ENCODE measurements at places on chromosomes 16 and 17.

DNA sequence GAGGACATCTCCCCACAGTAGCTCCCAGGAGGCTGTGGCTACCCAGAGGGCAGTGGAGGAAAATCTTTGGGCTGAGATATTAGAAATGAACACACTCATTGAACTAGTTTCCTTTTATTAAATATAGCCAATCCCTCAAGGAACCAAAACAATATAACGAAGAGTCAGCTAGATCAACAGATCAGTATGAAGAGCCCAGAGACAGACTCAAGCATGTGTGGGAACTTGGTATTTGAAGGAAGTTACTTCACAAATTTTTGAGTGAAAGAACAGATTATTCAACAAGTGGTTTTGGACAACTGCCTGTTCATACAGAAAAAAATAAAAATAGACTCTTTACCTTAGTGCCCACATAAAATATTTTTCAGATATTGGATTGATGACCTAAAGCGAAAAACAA lies 183.6 kb upstream of the PMFBP1 start:
- no peak for DNase-seq

DNA sequence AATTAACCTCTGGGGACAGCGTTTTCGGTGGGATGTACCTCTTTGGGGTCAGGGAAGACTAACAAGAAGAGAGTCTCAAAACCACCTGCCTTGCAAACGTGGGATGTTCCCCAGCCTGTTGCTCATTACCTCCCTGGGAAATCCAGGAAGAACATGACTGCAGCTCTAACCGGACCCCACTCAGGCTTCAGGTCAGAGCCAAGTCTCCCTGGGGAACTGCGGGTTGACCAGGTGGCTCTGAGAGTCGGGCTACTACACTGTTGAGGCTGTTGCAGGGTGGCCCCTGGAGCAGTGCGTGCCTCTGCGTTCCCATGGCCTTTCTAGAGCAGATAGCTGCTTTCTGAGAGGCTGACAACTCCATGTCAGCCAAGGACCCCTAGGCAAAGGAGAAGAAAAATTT lies 309.1 kb downstream of the FOXL1 start:
- DNase-seq = no peak

- peak; percentile 21 for DNase-seq
Observed at GRCh38 chr16:50841081-50841886, 99.4 kb downstream of the CYLD start.

DNA sequence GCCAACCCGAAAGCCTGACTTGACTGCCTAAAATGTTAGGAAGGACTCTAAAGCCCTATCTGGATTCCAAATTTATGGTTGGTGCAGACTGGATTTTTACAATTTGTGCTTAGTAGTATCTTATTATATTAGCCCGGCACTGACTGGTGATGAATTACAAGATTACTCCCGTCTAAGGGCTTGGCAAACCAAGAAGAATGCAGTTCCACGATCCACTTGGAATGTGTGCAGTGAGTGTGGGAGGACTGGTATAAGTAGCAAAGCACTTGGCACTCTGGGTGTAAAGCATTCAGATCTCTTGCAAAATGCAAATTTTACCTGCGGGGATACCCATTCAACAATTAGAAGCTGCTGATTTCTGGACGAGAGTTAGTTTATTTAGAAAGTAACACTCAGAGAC lies 539.4 kb downstream of the MAF start:
- no peak for DNase-seq

DNA sequence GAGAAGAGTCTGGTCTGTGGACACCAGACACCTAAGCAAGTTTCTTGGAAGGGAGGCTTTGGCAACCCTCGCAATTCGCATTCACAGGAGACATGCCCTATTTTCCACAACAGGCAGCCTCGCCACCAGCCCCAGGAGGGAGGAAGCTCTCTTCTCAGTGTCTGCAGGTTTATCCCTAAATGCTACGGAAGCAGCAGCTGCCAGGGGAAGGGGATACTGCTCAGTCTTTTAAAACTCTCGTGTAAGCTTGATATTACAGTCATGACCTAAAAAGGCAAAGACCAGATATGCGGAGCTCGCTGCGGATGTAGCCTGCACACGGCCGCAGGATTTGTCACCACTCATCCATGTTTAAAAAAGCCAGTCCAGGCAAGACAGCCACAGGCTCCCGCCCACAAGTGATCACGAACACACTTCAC lies 159.2 kb upstream of the RPH3AL start:
- DNase-seq = no peak

DNA sequence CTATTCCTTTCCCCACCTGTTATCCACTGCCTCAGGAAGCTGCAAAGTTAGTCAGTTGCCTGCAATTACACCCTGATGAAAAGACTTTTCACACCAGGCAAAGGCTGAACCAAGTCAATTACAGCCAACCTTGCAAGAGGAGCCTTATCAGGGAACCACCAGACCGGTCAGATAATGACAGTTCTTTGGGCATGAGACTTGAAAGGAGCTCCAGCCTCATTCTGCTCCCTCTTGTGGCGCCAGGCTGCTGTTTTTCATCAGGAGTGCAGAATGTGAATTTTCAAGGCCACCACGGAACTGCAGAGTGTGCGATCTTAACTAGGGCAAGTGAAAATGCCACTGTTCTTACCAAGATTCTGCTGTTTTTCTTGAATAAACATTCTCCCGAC lies 22.5 kb downstream of the DNAI2 start:
- peak; percentile 31 for DNase-seq

DNA sequence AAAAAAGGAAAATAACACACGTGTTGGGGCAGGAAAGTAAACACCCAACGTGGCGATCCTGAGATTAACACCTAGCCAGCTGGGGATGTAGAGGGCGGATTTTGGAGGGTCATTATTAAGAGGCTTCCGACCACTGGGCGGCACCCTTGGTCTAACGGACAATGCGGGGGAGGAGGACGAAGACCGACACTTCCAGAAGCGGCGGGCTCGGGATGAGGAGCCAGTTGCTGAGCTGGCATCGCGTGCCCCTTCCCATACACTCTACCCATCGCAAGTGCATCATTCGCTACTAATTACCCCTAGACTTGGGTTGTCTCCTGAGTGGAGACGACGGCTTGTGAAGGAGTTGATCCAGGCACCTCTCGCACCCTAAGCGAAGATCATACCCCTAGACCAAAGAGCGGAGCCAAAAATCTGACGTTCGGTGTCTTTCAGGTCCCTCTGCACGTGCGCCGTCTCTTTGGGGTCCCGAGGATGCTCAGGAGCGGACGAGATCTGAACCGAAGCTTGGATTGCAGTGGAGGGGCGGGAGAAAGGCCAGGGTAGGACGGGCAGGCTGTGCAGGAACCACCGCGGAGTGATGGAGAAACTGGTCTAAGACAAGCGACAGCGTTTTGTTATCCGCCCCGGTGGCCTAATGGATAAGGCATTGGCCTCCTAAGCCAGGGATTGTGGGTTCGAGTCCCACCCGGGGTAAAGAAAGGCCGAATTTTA lies 17.6 kb downstream of the ZNF213 start:
- DNase-seq = peak; percentile 66

DNA sequence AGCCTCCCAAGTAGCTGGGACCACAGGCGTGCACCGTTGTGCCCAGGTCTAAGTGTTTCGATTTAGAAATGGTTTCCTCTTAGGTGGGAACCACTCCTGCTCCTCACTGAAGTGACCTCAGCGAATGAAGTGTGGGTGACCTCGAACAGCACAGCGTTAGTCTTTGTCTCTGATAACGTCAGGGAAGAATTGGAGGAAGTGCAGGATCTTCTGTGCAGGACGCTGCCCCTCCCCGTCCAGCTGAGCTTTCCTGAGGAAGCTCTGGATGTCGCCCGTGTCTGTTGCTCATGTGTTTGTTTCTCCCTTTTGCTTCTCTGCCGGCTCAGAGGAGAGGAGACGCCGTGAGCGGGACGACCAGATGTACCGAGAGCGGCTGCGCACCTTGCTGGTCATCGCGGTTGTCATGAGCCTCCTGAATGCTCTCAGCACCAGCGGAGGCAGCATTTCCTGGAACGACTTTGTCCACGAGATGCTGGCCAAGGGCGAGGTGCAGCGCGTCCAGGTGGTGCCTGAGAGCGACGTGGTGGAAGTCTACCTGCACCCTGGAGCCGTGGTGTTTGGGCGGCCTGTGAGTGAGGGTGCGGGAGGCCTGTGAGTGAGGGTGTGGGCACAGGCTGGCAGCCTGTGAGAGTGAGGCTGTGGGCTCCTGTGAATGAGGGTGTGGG lies 15.6 kb downstream of the SPG7 start:
- DNase-seq = no peak

DNA sequence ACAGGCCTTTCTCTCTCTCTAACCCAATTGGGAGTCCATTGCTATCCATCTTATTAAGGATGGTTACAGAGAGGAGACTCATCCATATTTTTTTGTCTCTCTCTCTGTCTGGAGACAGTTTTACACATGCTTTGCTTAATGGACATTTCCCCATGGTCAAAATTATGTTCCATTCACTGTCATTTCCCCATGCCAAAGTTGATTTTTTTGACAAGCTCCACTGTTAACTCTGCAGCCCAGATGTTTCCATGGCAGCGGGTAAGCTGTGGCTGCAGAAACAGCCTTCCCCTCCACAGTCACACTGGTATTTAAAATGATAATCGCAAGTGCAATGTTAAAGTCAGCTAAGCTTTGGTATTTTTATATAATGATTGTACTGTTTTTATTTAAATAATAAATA lies 63.9 kb upstream of the HLF start:
- no peak for DNase-seq

DNA sequence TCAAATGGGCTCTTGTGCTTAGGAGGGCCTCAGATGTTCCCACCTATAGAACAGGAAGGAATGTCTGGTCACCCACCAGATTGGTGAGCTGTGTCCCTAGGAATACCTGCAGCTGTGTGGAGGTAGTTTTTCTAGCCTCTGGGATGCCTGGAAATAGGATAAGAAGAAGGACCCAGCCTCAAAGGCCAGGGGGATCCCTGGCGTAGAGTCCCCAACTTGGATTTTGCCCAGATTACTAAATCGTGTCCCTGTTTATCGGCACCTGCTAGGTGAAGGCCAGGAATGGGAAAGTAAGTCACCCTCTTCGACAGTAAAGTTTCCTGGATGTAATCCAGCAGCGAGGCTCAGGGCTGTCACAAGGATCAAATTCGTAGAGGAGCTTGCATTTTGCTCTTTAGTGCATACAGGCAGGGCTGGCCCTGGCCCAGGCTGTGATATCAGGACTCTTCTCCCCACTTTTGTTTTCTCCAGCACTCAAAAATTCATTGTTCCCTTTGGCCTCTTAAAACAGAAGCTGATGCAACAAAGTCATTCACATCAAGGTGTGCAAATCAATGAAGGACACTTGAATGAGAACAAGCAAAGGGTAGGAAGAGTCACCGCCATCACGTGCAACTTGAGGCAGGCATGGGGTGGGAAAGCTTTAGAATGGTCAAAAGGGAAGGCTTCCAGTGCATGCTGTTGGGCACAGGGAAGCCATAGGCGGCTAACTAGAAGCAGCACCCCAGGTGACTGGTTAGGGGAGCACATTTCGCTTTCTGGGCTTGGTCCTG lies 7.5 kb downstream of the SLC13A2 start:
- no peak for DNase-seq

DNA sequence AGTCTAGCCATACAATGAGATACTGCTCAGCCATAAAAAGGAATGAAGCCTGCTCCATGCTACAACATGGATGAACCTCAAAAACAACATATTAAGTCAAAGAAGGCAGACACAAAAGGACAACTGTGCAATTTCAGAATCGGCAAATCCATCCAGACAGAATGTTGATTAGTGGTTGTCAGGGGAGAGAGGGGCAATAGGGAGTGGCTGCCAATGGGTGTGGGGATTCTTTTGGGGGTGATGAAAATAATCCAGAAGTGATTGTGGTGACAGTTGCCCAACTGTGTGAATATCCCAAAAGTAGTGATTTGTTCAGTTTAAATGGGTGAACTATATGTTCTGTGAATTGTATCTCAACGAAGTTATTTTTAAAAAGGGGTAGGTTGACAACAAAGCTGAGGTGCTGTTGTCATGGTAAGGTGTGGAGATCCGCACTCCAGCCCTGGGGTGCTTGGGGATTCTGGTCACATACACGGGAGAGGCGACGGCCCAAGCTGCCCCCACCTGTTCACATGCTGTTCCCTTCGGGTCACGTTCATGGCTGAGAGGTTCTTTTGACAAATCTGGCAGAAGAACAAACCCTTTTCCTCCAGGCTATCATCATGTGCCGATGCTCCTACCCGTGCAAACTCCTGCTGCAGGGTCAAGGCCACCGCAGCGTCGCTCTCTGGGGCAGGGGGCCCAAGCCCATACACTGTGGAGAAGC lies 9.6 kb downstream of the SLX4 start:
- no peak for DNase-seq

- no peak for DNase-seq
Observed at GRCh38 chr17:79800325-79801155, 3.7 kb upstream of the CBX8 start.

DNA sequence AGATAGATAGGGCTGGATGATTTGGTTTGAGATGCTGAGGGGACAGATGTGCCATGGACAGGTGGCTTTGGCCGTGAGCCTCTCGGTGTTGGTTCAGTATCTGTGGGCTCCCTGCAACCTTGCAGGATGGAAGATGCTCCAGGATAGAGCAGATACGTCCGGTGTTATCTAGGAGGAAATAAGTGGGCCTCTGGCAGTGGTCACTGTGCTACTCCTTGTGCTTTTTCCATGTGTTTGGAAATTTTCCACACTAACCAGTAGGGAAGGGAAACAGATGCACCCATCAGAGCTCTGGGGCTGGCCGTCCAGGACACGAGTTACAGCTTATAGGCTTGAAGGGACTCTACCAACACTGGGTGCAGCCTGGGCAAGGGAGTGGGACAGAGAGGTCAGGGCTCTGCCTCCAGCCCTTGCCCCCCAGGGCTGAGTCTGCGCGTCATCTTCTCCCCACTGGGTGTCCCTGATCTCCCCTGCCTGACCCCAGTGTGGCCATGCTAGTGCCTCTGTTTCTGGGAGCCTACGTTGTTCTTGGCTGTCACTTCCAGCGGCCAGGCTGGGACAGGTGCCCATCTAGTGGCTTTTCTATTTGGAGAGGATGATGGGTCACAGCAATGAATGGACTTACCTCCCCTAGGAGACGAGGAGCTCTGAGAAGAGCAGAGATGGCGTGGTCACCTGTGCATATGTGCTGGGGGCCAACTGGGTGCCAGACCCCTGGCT lies 166.9 kb downstream of the SEC14L1 start:
- DNase-seq = no peak

- DNase-seq = no peak
Observed at GRCh38 chr17:4759776-4760236, 11.9 kb upstream of the TM4SF5 start.

GRCh38 chr17:15998031-15998562 lies 1.4 kb downstream of the ZSWIM7 start:
- DNase-seq = no peak

GRCh38 chr17:16342979-16343378 lies 10.3 kb downstream of the CENPV start:
- no peak for DNase-seq

GRCh38 chr16:74817851-74818250 lies 43.2 kb upstream of the FA2H start:
- DNase-seq = no peak

- DNase-seq = no peak
Observed at GRCh38 chr16:14616280-14616679, 13.8 kb downstream of the PARN start.

- DNase-seq = peak; percentile 66
Observed at GRCh38 chr17:38867179-38867967, 2.5 kb upstream of the LASP1 start.

DNA sequence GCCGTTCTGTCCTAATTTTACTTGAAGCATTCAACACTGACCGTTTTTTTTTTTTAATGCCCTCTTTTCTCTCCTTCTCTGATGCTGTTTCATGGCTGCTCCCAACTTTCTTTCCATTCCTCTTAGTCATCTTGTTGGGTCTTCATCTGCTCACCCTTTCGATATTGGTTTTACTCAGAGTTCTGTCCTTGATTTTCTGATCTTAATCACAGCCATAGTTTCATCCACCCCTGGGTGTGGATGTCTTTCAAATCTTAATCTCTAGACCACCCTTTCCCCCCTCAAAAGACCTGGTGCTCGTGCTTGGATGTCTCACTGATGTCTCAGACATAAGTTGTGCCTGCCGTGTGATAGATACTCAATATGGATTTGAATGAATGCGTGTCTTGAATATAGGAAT lies 22.4 kb downstream of the NDEL1 start:
- DNase-seq = no peak
